ENCODE measurements at places on chromosomes 11 and 22.

DNA sequence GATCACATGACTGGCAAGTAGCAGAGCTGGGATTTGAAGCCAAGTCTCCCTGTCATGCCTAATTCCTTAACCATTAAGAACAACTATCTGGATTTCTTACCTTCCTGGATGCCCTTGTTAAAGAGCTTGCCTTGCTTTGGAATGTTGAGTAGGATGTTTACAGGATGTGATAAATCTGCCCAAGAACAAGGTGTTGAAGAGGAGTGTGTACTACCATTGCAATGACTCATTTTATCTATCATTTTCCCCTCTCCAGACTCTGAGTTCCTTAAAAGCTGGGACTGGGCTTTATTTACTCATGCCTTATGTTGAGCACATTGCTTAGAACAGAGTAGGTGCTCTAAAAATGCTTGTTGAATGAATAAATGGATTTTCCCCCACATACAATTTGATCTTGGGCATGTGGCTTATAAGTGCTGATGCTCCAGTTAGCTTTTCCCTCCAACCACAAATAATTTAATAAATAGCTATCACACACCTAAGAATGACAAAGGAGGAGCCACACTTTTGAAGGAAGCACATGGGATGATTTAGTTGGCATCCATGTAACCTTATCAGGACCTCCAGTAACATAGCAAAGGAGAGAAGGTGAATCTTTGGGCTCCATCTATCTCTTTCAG is 268.6 kb upstream of the SESN3 start:
- no peak for DNase-seq

DNA sequence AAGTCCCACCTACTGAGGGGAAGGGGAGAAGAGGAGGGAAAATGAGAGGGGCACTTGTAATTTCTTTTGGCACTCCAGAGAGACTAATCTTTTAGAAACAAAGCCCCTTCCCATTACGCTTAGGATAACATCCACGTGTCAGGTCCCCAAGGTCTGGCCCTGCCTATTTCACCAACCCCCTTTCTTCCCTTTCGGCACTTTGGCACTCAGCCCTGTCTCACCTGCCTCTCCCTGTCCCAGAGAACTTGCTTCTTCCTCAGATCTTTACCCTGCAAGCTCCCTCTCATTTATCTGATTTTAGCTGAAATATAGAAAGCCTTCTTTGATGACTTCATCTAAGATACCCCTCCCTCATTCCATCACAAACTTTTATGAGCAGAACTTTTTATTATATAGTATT is 55.5 kb downstream of the RASSF10 start:
- DNase-seq: no peak

DNA sequence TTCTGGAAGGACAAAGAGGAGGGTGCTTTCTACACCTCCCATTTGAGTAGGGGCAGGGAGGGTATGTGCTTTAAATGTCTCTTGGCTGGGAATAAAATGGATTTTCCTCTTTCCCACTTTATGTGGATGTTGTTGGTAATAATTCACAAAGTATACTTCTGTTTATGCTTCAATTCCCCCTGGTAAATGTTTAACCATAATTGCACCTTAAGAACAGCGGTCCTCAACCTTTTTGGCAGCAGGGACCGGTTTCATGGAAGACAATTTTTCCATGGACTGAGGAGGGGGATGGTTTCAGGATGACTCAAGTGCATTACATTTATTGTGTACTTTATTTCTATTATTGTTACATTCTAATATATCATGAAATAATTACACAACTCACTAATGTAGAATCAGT is 4.0 kb upstream of the TP53AIP1 start:
- DNase-seq: no peak

- no peak for DNase-seq
Measured at GRCh38 chr11:113506893-113507292, 31.7 kb upstream of the DRD2 start.

GRCh38 chr11:19199771-19200170 is 2.0 kb downstream of the CSRP3 start:
- no peak for DNase-seq

Measured in anterior cingulate cortex (tissue), 58 donors.